ENCODE measurements at places on chromosomes 6 and 20.

- DNase-seq: peak; percentile 89
Observed at GRCh38 chr6:158536891-158537798, 22.7 kb upstream of the TMEM181 start.

DNA sequence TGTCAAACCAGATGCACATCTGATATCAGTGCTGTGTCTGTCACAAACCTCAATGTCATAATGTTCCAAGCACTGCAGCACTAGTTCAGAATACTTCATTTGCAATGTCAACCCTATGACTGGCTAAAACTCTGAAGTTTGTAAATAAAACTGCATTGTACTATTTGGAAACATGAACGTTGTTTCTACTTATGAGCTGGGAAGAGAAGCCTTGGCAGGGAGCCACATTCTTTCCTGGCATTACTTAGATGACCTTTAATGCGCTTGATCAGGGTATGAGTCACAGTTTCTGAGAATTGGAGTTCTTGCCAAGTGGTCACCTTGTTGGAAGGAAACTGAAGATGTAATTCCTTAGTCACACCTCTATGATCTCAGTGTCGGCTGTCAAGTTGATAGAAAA is 664.8 kb upstream of the MMS22L start:
- no peak for DNase-seq

DNA sequence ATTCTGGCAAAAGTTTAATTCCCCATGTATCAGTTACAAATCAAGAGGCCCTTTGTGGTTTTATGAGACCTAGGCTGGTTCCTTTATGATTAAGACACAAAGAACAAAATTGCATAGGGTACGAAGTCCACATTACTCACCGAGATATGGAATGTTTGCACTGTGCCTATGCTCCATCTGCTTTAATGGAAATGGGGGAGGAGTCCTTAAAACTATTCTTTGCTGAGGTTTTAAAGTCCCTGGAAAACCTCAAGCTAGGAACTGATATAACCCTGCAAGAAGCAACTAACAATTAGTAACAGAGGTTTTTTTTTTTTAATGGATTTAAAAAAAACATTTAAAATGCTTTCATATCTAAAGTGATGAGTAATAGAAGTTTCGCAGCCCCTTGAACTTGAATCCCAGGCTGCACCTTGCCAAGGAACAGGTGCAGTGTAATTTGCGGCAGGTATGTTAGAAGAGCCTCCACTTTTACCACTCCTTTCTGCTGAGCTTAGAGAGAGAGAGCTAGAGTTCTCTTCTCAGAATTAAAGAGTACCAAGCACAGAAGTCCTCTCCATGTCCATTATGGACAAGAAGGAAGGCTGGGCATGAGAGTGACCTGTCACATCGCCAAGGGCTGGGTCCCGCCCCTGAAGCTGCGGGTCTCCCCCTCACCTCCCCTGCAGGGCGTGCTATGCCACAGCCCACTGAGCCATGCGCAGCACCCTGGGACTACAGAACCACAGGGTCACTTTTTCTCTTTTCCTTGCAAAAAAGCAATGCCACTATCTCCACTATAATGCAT is 2.3 kb downstream of the SERPINB1 start:
- DNase-seq: no peak

DNA sequence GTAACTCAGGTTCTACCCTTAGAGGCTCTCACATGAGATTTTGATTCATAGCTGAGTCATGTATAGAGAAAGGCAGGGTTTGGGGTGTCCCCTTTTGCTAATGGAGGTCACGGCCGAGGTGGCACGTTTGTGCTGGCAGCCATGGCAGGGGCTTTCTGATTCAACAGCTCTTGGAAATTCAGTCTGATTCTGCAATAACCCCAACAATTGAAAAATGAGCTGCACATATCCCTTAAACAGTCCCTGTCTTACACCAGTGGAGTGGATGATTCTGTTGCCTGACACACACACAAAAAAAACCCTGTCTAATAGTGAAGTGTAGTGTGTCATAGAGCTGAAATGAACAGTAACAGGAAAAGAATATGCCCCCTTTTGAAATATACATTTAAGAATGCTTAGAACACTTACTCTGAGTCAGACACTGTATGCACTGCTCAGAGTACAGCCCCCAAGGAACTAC is 40.4 kb upstream of the ARG1 start:
- DNase-seq: no peak

DNA sequence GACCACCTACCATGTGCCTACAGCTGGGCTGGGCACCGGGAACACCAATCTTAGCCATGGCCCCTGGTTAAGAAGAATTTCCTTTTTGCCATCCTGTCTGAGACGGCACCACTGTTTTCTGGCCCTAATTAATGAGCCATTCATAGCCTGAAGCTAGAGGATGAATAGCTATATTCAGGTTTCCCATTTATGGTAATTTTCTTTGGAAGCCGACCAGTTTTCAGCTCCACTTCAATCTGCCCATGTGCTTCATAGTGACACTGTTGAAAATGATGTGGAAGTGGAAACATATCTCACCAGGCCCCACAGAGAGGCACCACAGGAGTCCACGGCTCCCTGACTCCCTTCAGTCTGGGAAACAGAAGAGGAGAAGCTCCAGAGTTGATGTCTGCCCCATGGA is 22.6 kb upstream of the ULBP3 start:
- DNase-seq: no peak

GRCh38 chr20:61954276-61955021 is 111.2 kb downstream of the TAF4 start:
- DNase-seq: no peak

DNA sequence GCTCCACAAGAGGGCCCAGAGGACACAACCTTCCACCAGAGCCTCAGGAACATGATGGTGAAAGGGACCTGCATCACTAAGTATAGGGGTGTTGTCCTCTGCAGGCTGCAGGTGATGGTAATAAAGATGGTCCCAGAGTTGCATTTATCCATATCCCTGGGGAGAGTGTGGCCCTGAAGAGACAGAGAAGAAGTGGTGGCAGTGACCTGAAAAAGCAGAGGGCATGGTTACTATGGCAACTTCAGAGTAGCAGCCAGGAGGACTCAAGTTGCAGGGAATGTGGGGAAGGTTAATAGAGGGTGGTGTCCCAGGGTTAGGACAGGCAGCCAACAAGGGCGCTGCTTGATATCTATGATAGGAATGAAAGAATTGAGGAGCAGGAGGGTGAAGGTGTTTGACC is 57.1 kb downstream of the HLA-A start:
- DNase-seq: no peak

GRCh38 chr20:20490673-20491072 is 122.8 kb downstream of the INSM1 start:
- DNase-seq: no peak

- DNase-seq: no peak
Observed at GRCh38 chr20:44204156-44204831, 6.3 kb downstream of the OSER1 start.

GRCh38 chr6:5567352-5567751 is 306.0 kb downstream of the FARS2 start:
- no peak for DNase-seq

DNA sequence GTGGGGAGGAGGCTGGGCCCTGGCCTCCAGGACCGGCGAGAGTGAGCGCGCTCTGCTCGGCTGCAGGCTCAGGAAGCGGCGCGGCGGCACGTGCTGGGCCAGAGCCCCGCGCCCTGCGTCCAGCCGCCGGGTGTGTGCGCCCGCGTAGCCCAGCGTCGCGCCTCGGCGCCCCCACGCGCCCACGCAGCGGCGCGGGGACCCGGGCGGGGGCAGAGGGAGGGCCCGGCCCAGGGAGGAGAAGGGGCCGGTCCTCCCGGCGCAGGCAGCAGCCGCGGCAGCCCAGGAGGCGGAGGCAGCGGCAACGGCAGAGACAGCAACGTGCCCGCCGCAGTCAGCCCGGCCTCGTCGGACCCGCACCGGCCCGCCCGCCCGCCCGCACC is at the start of gene EYA2:
EYA2 (plus strand) TSS at position 265 of the 380 bp plus-strand sequence. CDS start 95,168 bp downstream, outside the sequence.
- DNase-seq: peak; percentile 83

DNA sequence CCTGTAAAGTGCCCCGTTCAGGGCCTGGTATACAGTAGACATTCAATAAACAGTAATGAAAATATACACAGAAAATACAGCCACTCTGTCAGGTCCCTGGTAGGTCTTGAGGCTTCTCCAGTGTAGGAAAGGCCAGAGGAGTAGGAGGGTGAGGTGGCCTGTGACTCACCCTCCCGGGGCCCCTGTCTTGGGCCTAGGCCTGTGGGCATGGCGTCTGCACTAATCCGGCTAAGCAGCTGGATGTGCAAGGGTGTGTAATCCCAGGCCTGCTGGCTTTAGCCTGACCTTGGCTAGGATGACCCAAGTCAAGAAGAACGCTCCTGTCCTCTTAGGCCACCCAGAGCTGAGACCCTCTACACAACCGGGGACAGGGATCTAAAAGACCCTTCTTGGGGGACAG is 84.9 kb downstream of the KCNB1 start:
- no peak for DNase-seq

DNA sequence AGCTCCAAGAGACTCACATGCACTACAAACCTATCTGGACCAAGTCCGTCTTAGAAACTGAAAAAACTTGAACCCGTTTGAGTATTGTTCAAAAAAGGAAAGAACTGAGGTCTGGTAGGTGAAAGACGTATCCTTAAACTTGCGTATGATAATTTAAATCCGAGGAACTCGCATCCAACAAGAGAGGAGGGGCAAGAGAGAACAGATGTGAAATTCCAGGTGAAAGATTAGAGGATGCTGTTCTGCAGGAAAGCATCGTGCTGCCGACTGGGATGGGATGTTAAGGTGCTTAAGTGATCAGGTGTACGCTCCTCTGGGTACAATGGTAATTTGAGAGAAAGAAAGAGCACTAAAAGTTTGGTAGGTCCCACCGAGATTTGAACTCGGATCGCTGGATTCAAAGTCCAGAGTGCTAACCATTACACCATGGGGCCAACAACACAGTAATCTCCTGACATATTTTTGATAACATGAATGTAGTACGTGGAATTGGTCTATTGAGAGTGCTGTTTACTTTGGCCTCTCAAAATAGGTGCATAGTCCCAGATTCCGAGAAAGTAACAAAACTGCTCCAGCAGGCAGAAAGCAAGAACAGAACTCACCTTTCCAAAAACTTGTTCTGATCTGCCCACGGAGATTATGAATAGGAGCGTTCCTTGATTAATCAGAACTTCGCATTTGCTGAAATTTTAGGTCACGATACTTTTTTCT is 53.5 kb upstream of the BTN3A2 start:
- DNase-seq: no peak

DNA sequence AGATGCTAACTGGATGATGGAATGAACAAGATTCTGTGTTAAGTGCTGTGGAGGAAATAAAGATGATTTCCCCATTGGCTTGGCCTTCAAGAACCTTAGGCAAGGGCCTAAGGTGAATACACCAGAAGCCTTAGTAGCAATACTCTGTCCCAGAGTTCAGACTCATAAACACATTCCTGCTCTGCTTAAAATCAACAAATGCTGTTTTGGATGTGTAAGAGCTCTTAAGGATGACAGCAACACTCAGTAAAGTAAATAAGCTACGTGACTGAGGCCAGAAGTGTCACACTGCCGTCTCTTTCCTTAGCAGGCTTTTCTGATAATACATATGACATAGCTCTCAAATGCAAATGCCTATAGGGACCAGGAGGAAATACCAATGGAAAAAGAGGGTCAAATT is 90.6 kb downstream of the EYA2 start:
- no peak for DNase-seq

All from D341Med (cell line).